GM23248 (cell line): ENCODE measurements at places on chromosomes 2 and 18.

- DNase-seq = no peak
These were observed 23.5 kb upstream of the PMAIP1 start for GRCh38 chr18:59876310-59876626.

DNA sequence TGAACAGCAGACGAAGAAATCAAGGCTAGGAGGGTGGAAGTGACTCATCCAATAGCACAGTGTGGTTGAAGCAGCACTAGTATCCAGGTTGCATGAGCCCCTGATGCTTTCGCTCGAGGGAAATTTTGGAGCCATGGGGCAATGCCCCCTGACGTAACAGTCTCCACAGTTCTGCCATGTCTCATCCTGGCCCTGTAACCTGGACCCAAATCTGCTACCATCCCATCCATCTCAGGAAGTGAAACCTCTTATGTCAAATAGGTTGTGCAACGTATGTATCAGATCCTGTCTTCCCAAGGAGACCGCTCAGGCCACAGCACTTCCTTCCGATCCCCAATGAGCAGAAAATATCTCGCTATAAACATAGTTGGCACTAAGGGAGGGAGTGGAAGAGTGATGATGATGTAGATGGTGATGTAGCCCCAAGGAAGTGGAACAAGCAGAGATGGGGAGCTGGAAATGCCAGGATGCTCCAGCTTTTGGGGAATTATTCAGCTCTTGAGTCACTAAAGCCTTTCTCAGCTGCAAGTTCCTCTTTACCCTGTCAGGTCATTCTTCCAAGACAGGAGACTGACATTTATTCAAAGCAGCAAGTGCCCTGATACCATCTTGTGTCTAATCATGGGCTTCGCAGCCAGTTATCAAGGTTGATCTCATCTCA lies 3.0 kb upstream of the IL1B start:
- peak; percentile 24 for DNase-seq

DNA sequence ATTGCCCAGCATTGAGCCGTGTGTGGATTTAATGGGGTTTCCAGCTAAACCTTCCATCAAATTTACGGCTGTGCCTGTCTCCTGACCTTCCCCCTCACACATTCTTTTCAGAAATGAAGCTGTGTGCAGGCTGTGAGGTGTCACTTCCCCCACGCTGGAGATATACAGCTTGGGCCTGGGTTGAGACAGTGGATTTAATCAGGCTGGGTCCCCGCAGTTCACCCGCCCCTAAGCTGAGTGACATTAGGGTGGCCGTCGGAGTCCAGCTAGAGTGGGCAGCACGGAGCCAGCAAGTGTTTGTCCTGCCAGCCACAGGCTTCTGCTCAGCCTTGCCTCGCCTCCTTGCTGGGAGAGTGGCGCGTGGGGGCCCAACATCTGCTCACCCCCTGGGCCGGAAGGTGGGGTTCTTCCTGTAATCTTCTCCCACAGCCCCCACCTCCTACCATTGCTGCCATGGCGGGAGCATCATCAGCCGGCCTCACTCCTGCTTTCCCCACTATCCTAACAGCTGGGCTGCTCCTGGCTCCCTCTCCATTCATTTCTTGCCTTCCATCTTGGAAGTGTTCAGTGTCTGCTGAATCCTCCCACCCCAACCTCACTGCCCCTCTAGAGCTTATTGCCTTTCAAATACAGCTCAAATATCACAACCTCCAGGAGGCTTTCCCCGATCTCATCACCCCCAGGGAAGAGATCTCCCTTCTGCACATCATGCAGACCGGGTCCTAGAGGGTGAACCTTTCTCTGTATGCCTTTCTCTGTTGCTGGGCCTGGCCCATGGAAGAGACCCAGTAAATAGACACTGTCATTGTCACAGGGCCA lies 149.0 kb downstream of the GLI2 start:
- DNase-seq = no peak

GRCh38 chr2:165601928-165602521 lies 132.5 kb downstream of the CSRNP3 start:
- DNase-seq = peak; percentile 84

- no peak for DNase-seq
These were observed 3.3 kb downstream of the CFAP53 start for GRCh38 chr18:50262977-50263376.

DNA sequence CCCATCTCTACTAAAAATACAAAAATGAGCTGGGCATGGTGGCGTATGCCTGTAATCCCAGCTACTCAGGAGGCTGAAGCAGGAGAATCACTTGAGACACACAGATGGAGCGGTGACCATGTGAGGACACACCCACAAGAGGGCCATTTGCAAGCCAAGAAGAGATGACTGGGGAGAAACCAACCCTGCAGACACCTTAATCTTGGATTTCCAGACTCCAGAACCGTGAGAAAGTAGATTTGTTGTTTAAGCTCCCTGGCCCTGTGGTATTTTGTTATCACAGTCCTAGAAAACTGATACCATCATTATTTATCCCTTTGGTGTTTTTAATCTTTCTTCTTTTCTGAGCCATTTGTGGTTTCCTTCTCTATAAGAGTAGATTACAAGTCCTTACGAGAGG lies 88.6 kb upstream of the ID2 start:
- DNase-seq = no peak

DNA sequence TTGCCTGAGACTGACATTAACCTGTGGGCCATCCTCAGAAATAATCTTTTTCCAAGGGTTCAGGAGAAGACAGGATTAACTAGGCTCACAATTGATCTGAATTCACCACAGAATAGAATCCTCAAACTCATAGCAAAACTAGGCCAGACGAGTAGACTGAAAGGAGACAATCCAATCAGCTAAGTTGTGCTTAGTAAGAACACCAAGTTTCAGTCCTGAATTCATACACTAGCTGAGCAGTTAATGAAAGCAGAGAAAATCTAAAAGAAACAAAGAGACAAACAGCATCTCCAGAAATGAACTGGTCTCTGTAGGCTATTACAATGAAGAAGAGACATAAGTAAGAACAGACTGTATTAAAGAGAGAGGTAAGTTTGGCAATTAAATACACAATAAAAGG lies 89.5 kb downstream of the GORASP2 start:
- DNase-seq = no peak

- DNase-seq = peak; percentile 19
These were observed 121.5 kb upstream of the NABP1 start for GRCh38 chr2:191556463-191556862.

DNA sequence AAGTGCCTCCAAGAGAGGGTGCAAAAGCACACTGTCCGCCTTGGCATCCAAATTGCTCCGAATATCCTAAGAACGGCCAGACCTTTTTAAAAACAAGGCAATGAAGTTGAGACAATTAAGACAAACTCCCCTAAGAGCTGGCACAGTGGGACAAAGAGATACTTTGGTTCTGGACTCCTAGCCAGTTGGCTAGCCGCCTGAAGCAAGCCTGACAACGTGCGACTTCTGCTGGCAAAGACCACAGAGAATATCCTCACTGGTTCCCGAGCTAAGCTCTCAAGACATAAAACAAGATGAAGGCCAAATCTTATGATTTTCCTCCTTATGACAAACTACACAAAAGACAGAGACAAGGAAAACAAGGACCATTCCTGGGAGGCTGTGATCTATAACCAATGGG lies 32.7 kb downstream of the CHRNA1 start:
- DNase-seq = no peak

- DNase-seq = no peak
These were observed 41.1 kb upstream of the REG3G start for GRCh38 chr2:78984386-78984785.

DNA sequence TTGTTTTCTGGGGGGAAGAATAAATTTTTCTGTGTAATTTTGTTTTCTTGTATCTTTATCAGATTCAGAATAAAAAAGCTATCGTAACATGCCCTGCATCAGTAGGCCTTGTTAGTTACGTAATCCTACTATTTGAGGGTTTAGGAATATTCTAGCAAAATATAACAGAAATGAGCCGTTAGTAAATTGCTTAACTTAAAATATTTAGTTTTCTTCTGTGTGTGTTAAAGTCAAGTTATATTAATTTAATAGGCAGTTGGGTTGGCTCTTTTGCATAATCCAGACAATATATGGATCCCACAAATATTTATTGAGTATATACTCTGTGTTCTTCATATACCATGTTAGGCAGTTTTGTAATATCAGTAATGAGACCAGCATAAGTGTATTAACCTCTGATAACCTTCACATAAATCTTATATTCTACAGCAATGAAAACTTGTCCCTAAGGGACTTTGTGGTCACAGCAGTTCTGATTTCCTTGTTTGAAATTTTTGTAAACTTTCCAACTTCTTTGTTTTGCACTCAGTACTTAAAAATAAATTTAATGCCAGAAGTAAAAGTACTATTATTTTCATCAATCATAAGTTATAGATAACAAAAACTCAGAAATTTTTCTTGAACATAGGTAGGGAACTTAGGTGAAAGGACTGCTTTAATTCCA lies 151.9 kb downstream of the FMNL2 start:
- DNase-seq = no peak

- peak; percentile 37 for DNase-seq
These were observed 56.6 kb downstream of the RALBP1 start for GRCh38 chr18:9531791-9532410.

- DNase-seq = no peak
These were observed 201.9 kb upstream of the SPRED2 start for GRCh38 chr2:65634304-65634703.

GRCh38 chr2:227614246-227614645 lies 394 bp downstream of the SCYGR3 start:
- no peak for DNase-seq

GRCh38 chr2:66447677-66448076 lies 12.8 kb downstream of the MEIS1 start:
- peak; percentile 12 for DNase-seq

GRCh38 chr2:65381607-65382051 lies 50.8 kb downstream of the SPRED2 start:
- no peak for DNase-seq

GRCh38 chr18:79634593-79635426 lies 44.8 kb upstream of the CTDP1 start:
- peak; percentile 71 for DNase-seq

GRCh38 chr2:239601880-239602279 lies 201.1 kb upstream of the HDAC4 start:
- DNase-seq = no peak

GRCh38 chr2:12261986-12262680 lies 454.6 kb upstream of the TRIB2 start:
- peak; percentile 17 for DNase-seq

GRCh38 chr2:113711851-113712250 lies 44.6 kb downstream of the SLC35F5 start:
- no peak for DNase-seq
